ENCODE measurements at places on chromosomes 13 and 19.

DNA sequence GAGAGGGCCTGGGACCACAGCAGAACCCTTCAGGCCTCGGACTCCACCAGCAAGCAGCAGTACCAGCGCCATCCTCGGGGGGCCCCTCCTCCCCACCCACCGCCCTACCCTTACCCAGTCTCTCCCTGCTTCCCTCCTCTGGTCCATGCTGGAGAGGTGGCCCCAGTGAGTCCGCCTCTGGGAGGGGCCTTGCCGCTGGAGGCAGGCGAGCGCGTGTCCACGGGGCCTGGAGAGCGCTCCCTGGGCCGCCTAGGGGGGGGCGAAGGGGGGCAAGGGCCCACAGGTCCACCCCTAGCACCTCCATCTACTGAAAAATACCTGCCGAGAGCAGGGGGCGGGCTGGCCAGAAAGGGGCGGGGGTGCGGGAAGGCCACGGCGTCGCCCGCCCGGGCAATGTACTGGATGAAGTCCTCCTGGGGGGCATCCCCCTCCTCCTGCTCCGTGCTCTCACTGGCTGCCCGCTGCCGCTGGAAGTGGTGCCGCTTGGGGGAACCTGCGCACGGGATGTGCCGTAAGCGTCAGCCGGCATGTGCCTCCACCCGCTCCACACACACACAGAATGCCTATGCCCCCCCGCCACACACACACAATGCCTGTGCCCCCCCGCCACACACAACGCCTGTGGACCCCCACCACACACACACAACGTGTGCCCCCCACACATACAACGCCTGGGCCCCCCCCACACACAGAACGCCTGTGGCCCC, 6.9 kb downstream of the CBARP start:
- DNase-seq = no peak

DNA sequence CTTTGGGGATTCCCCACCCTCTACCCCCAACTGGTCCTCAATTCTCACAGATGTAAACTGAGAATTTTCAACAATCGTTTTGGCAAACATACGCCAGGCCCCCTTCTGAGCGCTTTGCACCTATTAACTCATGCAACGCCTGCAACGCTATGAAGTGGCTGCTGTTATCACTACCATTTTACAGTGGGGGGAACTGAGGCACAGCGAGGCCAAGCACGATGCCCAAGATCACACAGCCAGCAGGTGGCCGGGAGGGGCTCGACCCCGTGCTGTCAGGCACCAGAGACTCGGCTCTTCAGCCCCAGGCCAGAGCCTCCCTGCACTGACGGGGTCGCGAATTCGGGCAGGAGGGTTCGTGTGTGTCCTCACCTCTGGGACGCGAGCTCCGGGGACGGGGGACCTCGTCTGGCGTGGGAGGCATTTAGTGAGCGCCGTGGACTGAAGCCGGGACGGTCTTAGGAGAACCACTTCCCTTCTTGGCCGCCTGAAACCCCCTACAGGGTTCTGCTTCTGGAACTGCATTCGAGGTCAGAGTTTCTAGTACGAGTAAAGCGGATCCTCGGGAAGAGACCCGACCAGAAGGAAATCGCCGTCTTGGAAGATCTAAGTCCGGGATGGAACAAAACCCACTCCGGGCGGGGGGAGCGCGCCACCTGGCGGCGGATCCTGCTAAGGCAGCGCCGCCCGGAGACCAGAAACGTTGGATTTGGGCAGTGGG, 21.0 kb downstream of the ZNF114 start:
- peak; percentile 87 for DNase-seq

GRCh38 chr13:52800856-52801255, 47.6 kb downstream of the PCDH8 start:
- no peak for DNase-seq

DNA sequence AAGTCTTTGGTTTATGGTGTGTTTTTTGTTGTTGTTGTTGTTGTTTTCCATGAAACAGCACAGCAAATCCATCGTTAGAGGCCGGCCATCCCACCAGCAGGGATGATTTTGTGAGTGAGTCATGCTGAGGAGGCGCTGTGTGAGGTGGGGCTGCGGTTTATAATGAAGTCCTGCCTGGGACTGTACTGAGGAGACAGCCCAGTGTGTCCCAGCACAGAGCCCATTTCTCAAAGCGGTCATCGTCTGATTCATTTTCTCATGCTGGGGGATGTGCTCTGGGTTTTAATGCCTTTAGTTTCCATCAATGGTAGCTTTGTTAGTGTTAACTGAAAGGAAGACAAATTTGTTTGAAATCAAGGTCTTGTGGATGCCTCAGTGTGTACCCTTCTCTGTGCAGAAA, 129.3 kb upstream of the SERP2 start:
- peak; percentile 80 for DNase-seq

- DNase-seq = peak; percentile 0
These were observed 293.7 kb downstream of the PCDH17 start for GRCh38 chr13:57925250-57925649.

DNA sequence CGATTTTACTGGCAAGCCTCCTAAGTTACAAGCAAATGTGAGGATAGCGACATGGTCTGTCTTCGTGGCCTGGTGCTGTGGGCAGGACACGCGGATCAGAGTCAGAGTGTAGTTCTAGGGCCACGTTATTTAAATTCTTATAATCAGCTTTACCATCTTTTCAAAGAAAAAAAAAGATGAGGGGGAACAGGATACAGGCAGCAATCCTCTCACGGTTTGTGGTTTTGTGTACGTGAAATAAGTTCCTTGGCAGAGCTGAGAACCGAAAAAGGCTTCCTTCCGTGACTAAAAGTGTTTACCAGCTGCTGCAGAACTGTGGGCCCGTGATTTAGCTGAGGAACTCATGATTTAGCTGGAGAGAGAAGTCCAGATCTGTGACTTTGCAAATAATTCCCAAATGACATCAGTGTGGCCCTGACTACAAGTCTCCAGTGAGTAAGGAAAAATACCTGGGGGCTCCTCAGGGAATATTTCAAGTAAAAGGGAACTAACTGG, 27.2 kb downstream of the RCBTB2 start:
- DNase-seq = no peak

DNA sequence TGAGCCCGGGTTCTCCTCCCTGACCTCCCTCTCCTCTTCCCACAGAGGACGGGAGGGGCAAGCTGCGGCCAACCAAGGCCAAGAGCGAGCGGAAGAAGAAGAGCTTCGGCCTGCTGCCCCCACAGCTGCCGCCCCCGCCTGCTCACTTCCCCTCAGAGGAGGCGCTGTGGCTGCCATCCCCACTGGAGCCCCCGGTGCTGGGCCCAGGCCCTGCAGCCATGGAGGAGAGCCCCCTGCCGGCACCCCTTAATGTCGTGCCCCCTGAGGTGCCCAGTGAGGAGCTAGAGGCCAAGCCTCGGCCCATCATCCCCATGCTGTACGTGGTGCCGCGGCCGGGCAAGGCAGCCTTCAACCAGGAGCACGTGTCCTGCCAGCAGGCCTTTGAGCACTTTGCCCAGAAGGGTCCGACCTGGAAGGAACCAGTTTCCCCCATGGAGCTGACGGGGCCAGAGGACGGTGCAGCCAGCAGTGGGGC, 162.2 kb downstream of the KDM4B start:
- DNase-seq = no peak

DNA sequence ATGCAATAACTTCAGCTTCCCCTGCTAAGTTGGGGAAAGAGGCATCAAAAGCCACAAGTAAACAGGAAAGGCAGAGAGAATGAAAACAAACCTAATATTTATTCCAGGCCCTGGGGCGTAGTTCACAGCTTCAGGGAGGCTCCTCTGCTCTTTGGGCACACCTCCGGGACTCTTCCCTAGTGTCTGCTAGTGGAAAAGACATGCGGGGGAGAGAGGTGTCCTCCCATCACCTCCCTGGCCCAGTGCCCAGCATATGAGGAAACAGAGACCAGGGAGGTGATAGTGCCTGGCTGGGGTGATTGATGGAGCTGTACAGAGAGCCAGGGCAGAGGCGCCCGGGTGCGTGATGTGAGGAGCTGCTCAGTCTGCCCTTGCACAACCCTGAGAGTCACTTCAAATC, 71.0 kb downstream of the RASL11A start:
- DNase-seq = no peak

GRCh38 chr13:105719859-105720258, 815.6 kb downstream of the EFNB2 start:
- DNase-seq = no peak

GRCh38 chr13:113931841-113932459, 41.9 kb downstream of the C13orf46 start:
- DNase-seq = no peak

GRCh38 chr13:26280295-26280694, 26.4 kb downstream of the CDK8 start:
- DNase-seq = peak; percentile 33

DNA sequence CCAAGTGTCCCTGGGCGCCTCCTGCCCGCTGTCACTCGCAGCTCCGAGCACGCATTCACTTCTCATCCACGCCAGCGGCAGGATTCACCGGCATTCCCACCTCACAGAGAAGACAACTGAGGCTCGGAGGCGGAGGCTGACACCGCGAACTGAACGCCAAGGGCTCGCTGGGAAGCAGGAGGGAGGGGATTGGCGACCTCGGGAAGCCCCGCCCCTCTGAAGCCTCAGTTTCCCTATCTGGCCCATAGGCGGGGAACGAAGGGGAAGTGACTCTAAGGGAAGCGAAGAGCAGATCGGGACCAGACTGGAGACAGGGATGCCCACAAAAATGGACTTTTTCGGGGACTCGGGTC, 256 bp downstream of the MICOS13 start:
- DNase-seq = peak; percentile 40

GRCh38 chr19:3124630-3125029, 11.2 kb upstream of the GNA15 start:
- no peak for DNase-seq

GRCh38 chr13:36074659-36075058, 56.5 kb downstream of the DCLK1 start:
- no peak for DNase-seq

DNA sequence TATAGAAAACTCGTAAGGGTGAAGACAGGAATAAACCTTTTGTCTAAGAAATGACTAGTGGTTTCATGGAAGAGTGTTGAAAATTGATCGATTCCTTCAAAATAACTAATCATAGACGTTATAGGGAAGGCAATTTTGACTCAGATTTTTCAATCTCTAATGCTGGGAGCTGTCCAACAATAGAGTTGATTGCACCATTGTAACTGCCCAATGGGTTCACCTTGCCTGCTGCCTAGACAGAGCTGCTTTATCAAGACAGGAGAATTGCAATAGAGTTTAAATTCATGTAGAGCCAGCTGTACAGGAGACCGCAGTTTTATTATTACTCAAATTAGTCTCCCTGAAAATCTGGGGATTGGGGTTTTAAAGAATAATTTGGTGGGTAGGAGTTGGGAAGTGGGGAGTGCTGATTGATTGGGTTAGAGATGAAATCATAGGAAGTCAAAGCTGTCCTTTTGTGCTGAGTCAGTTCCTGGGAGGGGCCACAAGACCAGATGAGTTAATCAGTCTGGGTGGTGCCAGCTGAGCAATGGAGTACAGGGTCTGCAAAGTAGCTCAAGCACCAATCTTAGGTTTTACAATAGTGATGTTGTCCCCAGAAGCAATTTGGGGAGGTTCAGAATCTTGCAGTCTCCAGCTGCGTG, 16.8 kb upstream of the ADGRE2 start:
- no peak for DNase-seq

GRCh38 chr13:78655906-78656305, 3.0 kb downstream of the OBI1 start:
- no peak for DNase-seq

GRCh38 chr19:45676851-45677263, 8.8 kb downstream of the GIPR start:
- DNase-seq = no peak

DNA sequence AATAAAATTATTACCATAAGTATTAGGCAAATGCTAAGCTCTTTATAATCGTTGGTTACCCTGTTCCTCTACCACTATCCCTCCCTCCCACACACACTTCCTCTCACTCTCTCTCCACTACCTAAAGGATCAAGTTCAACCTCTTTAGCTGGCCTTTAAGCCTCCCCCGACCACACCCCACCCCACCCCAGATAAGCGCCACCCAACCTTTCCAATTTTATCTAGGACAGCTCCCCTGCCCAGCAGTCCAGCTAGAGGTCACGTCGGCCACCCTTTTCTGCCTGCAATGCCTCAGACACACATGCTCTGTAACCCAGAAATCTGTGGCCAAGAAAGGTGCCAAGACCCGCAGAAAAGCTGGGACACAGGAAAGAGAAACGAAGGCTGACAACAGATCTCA, 1.1 kb downstream of the LYPD4 start:
- DNase-seq = no peak

DNA sequence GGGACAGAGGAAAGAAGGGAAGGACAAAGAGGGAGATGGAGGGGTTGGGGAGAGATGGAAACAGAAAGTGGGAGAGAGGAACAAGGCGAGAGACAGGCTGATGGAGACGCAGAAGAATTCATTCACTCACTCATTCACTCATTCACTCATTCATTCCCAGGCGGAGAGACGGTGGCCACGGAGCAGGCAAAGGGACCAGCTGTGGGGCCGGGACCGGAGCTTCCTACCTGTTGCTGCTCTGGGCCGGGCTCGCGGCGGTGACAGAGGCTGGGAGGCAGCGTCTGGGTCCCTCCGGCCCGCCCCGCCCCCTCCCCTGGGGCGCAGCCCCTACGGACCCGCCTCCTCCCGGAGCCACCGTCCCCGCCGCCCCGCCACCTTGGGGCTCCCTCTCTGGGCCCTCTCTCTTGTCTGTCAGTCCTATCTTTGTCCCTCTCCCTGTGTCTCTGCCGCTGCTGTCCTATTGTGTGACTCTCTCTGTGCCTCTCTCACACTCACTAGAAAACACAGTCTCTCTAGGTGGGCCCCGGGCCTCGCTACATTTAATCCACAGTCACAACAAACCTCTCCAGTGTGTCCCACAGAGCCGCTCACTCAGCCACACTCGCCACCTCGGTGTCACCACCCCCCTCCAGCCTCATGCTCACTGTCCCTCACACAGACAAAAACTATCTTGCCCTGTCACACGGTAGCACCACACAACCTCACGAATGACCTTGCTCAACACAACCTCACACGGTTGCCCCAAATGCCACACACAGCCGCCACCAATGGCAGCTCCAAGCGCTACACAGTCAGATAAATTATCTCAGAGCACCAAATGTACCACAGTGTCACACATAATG, at the start of gene GNG8:
TSS of gene GNG8 (minus strand) at position 283 of the 842 bp plus-strand sequence. CDS start 1,520 bp downstream, outside the sequence.
- no peak for DNase-seq

Data from choroid plexus epithelial cell (primary cell).